ENCODE measurements at places on chromosomes 3 and 15.

- DNase-seq: no peak
These were observed 161.9 kb upstream of the RGMA start for GRCh38 chr15:93250950-93251349.

DNA sequence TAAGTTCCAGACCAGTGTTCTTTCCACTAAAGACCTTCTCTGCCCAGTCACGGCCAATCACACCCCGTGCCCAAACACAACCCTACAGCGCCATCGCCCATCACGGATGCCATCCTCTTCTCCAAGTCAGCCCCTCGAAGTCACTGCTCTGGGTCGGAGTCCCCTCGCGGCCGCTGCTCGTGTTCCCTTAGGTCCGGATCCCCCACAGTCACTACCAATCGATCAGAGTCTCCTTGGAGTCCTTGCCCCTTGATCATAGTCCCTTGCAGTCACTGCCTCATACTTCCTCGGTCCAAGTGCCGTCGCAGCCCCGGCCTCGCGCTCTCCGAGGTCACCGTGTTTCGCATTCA, 461 bp downstream of the PCYT1A start:
- DNase-seq: no peak

DNA sequence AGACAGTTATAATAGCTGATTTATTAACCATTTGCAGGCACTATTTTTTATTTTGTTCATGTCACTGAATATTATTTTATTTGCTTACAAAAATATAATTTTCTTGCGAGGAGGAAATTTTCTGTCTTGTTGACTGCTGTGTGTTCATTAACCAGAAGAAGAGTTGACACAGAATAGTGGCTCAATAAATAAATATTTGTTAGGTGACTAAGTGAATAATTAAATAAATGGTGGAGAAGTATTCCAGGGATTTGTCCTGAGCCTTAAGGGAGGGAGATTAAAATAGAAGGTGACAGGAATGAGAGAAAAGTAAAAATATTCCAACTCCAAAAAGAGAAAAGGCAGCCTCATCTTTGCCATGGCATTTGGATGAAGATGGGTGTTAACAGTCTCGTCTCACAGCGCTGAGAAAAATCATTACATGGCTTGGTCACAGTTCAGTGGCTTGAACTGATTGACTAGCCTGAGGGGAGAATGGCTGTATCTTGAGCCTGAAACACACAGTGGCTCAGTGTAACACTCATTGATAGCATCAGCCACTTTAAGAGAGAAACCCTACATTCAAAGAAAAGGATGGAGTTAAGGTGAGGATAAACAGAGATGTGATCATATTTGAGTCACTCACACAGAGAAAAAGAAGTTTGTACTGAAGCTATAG, 449.9 kb upstream of the NAALADL2 start:
- no peak for DNase-seq

- DNase-seq: no peak
These were observed 502.9 kb downstream of the SHQ1 start for GRCh38 chr3:72345237-72345878.

GRCh38 chr3:185332026-185332735, 30.8 kb upstream of the MAP3K13 start:
- no peak for DNase-seq

GRCh38 chr3:45134758-45135521, 11.2 kb downstream of the CDCP1 start:
- DNase-seq: no peak

GRCh38 chr3:61331929-61332552, 80.8 kb upstream of the FHIT start:
- no peak for DNase-seq

DNA sequence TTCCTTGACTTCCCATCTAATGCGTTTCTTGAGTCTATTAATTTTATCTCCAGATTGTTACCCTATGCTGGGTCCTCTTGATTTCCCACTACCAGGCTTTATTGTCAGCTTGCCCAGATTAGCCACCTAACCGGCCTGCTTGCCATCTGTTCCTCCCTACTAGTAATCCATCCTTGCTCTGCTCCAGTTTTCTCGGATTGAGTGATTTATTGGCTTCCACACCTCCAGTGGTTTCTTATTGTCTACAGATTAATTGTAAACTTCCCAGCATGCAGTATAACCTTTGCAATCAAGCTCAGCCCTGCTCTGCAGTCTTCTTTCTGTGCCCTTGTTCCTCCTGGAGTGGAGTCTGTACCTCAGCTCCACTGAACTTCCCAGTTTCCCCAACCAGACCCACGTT, 63.4 kb downstream of the ARHGEF26 start:
- no peak for DNase-seq

- DNase-seq: no peak
These were observed 797 bp downstream of the PAQR9 start for GRCh38 chr3:142962520-142963233.

DNA sequence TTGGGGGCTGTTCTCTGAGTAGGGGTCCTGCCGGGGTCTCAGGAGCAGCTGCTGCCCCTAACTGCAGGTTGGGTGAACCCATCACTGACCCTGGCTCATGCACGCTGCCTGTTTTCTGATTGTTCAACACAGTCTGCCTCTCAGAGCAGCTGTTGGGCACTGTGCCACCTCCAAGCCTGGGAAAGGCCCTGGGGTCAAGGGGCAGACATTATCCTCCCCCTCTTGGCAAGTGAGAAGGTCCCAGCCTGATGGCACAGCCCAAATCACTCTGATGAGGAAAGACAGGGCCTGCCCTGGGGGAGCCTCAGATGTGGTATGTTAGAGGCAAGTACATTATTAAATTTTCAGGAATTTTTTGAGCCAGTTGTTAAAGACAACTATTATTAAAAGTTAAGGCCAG, 14.1 kb upstream of the GNAT1 start:
- DNase-seq: no peak

DNA sequence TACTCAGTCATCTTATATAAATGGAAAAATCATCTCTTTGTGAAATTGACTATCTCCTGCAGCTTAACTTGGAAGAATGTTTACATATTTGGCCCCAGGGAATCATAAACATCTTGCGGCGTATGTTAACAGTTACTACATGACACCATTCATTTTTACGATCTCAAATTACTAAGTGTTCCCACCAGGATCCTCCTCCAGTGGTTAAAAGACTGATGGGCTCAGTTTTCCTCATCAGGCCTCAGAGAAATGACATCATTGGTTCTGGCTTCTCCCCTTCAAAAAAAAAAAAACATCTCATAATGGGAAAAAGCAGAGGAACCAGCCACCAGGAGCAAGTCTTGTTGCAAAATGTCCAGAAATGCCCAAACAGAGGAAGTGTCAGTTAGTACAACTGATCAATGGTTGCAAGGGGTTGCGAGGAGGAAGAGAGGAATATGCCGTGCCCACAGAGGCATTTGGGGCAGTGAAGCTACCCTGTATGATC, 70.5 kb upstream of the LIPC start:
- no peak for DNase-seq

- no peak for DNase-seq
These were observed 49.0 kb downstream of the KY start for GRCh38 chr3:134601539-134602439.

DNA sequence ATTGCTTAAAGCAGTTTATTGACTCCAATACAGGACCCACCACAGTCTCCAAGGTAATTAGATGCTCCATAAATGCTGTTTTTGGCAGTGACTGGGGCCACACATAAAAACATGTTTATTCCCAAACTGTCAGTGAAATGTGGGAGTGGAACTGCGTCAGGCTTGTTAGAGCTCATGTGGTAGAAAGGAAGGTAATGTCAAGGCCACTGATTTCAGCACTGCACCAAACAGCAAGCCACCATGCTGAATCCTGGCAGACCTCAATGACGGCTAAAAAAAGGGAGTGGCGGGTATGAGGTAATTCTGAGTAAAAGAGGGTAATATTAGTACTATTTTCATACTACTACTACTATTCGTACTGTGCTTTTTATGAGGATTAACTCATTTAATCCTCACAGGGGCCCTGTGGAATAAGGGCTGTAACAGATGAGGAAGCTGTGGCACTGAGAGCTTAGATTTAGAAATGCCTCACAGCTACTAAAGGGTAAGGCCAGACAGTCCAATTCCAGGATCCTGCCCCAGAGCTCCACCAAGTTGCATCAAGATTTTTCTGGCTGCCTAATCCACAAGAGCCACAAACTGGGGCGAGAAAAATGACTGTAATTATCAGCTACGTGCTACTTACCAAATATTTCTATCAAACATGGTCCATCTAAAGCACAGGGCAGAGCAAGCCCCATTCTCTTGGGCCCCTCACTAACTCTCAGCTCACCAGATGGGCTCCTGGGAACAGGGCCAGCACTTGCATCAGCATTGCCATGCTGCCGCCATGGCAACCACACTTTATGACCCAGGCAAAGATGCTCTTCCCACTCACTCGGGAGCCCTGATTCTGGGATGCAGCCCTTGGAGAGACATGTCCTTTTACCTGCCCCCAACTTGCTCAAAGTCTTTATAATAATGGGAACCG, 83.6 kb upstream of the SPATA12 start:
- no peak for DNase-seq
